ENCODE measurements at places on chromosomes 4 and X.

- no peak for DNase-seq
These were observed 414.4 kb downstream of the AFF2 start for GRCh38 chrX:148914783-148915182.

DNA sequence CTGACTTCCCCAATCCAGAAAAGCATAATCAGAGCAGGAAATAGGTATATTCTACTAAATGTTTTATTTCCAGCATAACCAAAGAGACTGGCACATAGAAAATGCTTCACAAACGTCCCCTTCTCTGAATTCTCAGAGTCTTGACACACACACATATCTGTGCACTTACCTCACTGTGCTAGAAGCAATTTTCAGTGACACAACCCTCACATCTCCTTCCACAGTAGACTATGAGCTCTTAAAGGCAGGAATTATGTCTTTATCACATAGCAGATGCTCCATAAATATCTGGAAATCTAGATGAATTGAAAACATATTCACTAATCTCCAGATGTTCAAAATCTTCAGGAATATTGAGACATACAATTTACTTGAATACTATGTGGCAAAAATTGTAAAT lies 5.9 kb downstream of the SOWAHB start:
- no peak for DNase-seq

DNA sequence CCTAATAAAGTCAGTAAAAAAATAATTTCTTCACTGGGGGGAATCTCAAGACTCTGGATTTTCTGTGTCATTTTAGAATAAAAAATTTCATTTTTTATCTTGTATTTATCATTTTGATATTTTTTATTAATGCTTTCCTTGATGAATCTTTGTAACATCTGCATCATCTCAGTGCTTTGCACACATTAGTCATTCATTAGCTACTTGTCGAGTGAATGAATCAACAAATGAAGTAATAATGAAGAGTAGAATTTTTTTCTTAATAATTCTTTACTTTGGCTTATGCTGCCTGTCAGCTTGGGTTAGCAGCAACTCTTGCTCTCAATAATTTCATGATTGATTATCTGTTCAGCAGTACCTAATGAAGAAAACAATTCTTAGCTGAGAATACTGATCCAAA lies 530.8 kb downstream of the GRXCR1 start:
- no peak for DNase-seq

- no peak for DNase-seq
These were observed 38.9 kb downstream of the PDHA1 start for GRCh38 chrX:19382555-19383145.

DNA sequence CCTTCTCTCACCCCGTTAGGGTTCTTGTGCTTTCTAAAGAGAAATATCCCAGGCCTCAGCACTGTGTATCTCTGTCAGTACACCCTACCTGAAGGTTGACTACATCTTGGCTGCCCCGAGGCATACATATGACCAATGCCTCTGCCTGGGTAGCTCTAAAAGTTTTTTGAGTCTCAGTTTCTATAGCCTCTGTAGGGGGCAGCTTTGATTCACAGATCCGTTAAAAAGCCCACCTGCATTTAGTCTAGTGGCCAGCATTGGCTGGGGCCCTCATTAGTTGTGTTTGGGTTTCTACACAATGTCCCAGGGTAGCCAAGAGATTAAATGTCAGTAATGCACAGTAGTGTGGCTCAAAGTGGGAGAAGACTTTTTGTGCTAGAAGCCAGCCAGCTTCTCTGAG lies 151.1 kb downstream of the CFAP299 start:
- DNase-seq, result no peak

DNA sequence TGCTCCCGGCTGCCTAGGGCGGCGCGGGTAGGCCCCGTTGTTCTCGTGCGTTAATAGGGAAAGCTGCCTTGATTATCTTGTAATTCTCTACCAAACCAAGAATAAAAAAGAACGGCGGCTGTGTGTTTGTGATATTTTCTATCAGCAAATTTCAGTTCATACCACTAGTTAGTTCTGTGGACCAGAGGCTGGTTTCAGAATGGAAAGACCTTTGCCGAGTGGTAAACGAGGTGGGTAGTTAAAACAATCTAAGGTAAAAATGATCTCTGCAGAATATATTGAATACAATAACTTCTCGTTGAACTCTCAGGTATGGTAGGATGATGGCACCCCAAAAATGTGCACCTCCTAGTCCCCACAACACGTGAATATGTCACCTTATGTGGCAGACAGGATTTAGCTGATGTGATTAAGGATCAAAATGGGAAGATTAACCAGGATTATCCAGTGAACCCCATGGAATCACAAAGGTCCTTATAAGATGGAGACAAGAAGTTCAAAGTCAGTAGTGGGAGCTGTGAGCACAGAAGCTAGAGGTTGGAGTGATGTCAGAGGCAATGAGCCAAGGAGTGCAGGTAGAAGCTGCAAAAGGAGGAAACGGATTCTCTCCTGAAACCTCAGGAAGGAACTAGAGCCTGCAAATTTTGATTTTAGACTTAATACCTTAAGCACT lies 574 bp upstream of the CFAP97 start:
- DNase-seq, result no peak

DNA sequence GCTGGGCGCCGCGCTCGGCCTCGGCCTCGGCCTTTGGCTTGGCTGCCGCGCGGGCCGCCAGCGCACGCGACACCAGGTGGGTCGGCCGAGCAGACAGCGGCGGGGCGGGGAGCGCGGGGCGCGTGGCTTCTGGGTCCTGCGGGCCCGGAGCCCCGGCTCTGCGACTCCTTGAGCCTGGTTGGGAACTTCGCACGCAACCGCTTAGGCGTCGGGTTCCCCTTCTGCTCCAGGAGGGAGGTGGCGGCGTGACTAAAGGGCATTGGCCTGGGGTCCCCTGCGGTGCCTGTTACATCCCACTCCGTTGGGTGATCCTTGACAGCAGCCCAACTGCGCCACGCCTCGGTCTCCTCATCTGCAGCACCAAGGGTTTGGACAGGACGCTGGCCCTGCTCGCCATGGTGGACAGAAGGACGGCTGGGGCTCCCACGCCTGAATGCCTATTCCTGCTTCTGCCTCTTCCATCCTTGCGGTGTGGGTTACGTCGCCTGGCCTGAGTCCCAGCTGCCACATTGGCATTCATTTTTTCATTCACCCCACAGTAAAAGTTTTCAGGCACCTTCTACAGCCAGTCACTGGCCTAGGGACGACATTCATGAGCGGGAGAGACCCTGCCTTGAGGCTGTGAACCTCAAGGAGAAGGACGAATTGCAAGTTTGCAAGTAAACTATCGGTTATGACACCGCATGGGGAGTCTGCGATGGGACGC lies 631 bp downstream of the EVC start:
- no peak for DNase-seq

- no peak for DNase-seq
These were observed 34.4 kb downstream of the AFAP1 start for GRCh38 chr4:7904952-7905915.

DNA sequence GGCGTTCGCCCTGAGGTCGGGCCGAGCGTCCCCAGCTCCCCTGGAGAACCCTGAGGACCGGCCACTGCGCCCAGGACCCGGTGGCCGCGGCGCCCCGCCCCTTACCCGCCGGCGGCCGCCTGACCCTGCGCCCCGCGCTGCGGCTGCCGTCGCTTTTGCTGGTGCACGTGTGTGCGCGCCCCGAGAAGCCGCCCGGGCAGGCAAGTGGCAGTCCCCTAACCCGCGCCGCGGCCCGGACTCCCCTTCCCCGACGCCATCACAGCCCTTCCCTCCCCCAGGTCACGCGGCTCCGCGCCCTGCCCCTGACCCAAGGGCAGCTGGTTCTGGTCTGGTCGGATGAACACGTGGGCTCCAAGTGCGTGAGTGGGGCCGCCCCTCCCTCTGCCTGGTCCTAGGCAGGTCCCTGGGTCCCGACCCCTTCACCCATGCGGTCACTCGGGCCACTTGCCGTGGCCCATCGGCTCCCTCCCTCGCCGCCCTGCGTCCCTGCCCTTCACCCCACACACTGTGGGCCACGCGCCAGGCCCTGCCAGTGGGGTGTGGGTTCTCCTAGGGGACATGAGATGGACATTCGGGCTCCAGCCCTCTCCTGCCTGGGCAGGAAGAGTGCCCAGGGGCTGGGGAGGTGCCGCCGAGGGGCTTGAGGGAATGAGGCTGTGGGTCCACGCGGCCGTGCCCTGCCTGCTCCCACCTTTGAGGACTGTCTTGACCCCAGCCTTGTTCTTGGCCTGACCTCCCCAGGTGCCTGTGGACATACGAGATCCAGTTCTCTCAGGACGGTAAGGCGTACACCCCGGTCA lies 8.0 kb upstream of the FGFRL1 start:
- no peak for DNase-seq

GRCh38 chr4:3047464-3048286 lies 26.7 kb downstream of the HTT-AS start:
- DNase-seq, result no peak

- DNase-seq, result no peak
These were observed 167.1 kb downstream of the RAPGEF2 start for GRCh38 chr4:159269956-159270355.

- no peak for DNase-seq
These were observed 19.5 kb upstream of the ANXA3 start for GRCh38 chr4:78532046-78532445.

DNA sequence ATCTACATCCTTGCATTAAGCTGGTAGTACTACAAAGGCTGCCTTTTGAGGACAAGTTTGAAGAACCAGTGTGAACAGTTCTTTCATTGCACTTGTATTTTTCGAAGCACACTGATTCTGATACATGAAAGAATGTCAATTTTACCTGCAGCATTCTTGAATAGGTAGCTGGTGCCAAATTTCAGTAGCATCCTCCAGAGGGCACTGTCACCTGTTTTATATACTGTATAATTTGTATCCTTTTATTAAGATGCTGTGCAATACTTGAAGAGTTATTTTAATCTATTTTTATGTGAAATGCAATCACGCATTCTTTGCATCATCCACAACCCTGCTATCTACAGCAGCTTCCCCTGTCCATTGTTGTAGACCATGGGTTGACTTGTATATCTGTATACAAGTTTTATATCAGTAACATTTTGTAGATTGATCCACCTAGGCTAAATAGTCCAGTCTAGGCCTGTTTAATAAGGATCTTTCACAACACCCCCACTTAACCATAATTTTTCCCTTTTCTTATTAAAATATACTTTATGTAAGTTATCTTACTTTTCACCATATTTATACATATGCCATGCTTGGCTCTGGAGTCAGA lies 325.7 kb downstream of the PCDH7 start:
- peak; percentile 6 for DNase-seq

DNA sequence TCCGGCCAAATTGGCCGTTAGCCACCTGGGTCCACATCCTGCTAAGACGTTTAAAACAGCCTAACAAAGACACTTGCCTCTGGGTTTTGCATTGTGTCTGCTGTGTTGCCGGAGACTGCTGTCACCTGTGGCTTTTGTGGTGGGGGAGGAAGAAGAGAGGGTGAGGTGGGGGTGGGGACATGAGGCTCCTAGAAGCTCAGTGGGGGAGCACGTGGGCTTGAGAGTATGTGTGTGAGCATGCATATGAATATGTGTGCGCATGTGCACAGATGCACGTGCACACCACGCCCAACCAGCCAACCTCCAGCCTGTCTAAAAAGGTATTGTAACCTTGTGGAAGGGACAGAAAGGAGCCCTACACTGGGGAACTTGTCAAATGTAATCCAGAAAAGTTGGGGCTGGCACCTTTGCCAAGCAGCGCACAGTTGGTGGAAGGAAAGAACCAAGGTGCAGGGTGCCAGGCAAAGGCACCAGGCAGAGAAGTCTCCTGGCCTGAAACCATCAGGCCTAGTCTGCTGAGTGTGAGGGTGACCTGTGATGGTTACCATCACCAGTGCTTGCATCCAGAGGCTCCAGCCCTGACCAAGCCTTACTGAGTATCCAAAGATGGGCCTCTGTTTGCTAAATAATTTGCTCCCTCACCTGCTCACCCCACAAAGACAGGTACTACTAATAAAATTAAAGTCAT lies 10.1 kb upstream of the SASH3 start:
- DNase-seq, result no peak
